Hematopoietic multipotent progenitor cell treated with erythropoietin and hydrocortisone succinate and interleukin-3 and kit ligand, for 4 days (in vitro differentiated cells): ENCODE measurements at places on chromosomes 7 and 10.

DNA sequence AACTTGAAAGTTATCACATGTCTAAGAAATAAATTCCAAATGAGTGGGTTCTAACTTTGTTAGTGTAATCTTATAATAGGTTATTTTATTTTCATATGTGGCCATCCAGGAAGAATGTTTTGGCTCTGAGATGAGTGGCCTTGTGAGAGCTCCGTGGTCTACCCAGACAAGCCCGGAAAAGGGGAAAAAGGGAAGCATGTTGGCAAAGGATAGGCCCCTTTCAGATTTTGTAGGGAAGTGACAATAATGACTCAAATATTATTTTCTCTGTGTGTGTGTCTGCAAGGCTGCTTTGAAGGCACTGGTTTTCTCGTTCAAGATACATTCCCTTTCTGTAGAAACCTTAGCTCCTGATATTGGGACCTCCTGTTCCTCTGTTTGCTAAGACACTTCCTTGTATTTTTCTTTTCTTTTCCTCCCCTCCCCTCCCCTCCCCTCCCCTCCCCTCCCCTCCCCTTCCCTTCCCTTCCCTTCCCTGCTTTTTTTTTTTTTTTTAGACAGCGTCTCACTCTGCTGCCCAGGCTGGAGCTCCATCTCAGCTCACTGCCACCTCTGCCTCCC lies 240.8 kb downstream of the LRMDA start:
- DNase-seq: no peak

- no peak for DNase-seq
Observed at GRCh38 chr10:52455098-52455497, 141.0 kb downstream of the DKK1 start.

GRCh38 chr10:91096274-91096673 lies 124.2 kb upstream of the PCGF5 start:
- DNase-seq: peak; percentile 44

- no peak for DNase-seq
Observed at GRCh38 chr10:109647627-109648026, 275.7 kb downstream of the XPNPEP1 start.

GRCh38 chr7:146665023-146665422 lies 548.4 kb downstream of the CNTNAP2 start:
- DNase-seq: no peak

GRCh38 chr7:110388457-110388856 lies 702.5 kb upstream of the LRRN3 start:
- DNase-seq: no peak

- DNase-seq: no peak
Observed at GRCh38 chr10:111801841-111802240, 381.7 kb downstream of the GPAM start.

DNA sequence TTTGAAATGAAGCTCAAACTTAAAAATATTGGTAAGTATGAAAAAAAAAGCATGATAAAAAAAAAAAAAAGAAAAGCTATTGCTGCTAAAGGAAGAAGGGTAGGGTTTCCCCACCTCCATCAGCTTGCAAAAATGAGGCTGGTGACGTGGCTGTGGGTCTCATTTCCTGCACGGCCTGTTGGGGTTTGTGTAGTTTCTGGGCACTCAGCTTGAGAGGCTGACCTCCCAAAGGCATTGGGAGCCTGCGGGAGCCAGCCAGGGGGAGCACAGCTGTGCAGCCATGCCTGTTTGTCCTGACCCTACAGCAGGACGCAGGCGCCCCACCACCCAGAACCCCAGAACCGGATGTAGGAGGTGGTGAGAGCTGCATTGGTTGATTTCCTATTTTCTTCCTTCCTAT lies 48.8 kb upstream of the CARD11 start:
- DNase-seq: peak; percentile 62

DNA sequence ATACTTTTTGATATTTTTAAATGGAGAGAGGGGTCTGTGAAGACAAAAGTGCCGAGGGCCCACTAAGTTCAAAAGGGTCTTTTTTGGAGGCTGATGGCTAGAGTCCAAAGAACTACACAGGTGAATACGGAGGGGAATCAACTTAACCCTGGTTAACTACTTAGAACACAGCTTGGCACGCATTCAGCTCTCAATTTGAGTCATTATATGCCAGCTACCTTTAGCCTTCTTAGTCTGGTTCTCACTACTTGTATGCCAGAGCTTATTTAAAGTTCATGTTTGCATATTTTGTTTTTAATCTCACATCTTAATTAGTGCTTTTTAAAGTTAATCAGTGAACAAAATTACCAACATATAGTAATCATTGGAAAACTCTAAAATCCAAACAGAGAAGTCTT lies 80.8 kb downstream of the VWDE start:
- no peak for DNase-seq

DNA sequence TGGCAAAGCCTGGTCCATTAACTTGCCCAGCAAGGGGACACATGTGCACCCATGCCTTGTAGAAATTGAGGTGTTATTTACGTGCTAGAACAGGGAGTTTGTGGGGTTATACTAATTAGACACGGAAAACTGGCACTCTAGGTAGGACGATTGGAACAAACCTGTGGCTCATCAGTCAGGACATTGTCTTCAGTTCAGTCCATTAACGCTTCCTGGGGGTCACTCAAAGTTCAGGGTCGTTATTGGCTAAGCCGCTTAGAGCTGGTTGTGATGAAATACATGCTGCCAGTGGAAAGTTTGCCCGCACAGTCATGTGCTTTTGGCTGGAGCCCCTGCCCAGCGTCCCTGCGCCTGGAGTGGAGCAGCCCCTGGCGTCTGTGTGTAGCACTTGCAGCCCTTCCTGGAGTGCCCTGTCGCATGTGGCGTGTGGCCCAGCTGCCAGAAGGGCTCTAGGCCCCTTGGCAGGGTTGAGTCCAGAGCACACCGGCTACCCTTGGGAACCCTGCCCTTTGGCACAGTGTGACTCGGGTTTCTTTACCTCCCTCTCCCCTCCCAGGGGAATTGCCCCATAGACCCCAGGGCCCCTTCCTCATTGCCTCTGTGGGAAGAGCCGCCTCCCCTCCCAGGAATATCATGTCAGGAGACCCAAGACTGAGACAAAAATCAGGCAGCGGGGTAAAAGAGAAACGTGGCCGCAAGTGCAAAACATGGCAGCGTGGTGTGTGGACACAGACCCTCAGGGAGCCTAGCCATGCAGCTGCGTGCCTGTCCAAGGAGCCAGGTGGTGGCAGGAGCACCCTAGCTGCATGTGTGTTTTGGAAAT lies 9.8 kb downstream of the ZNF775 start:
- peak; percentile 71 for DNase-seq

DNA sequence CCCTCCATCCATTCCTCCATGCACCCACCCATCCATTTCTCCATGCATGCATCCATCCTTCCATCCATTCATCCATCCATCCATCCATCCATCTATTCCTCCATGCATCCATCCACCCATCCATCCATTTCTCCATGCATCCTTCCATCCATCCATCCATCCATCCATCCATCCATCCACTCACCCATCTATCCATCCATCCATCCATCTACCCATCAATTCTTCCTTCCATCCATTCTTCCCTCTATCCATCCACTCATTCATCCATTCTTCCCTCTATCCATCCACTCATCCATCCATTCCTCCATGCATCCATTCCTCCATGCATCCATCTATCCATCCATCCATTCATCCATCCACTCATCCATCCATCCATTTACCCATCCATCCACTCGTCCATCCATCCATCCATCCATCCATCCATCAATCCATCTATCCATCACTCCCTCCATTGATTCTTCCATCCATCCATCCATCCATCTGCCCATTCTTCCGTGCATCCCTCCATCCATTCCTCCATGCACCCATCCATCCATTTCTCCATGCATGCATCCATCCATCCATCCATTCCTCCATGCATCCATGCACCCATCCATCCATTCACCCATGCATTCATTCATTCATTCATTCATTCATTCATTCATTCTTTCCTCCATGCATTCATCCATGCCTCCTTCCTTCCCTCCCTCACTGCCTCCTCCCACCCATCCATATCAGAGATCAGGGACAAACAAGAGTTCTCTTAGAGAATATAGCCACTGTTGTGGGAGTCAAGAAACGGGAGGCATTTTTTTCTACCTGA lies 22.2 kb downstream of the ELN start:
- no peak for DNase-seq

DNA sequence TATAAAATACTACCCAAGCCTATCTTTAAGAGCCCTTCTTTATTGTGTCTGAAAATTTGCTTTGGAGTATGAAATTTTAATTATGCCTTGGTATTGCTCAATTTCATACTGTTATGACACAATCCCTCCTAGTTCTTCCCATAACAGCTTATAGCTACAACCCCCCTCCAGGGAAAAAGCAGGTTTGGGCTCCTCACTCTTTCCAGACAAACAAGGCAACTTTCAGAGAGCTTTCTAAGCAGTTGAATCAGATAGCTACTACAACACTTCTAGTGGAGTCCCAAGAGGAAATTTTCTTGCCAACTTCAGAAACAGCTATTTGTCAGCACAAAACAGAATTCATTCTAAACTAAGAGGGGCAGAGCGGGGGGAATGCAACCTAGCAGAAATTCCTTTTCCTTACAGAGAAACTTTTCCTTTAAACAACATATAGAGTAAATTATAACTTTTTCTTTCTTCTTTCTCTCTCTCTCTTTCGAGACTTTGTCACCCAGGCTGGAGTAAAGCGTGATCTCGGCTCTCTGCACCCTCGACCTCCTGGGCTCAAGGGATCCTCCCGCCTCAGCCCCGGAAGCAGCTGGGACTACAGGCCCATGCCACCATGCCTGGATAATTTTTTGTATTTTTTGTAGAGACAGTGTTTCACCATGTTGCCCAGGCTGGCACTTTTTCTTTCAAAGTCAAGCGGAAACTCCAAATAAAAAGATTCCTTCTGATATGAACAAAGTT lies 26.0 kb upstream of the JMJD1C start:
- peak; percentile 10 for DNase-seq

DNA sequence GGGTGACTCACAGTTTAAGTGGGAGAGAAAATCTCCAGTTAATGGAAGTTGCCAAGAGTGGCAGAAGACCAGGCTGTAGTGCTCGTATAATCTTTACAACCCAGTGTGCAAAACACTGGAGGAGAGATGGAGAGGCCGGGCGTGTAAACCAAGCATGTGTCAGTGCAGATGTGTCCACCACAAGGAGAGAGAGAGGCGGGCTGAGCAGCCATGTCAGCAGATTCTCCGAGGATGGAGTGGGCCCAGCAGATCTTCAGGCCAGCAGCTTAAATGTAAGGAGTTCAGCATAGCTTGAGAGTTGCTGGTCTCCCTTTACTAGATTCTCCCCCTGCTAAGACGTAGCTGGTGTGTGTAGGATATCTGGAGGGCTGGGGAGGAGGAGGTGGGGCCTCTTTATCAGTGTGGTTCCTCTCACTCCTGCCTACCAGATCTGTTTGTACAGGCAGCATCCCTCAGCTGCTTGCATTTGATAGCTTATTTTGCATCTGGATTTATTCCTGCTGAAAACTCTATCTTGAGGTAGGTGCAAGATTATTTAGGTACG lies 13.7 kb downstream of the BPGM start:
- DNase-seq: peak; percentile 77

GRCh38 chr10:118672766-118673715 lies 77.6 kb upstream of the PRLHR start:
- DNase-seq: no peak

- no peak for DNase-seq
Observed at GRCh38 chr7:132083126-132083525, 493.1 kb downstream of the PLXNA4 start.

DNA sequence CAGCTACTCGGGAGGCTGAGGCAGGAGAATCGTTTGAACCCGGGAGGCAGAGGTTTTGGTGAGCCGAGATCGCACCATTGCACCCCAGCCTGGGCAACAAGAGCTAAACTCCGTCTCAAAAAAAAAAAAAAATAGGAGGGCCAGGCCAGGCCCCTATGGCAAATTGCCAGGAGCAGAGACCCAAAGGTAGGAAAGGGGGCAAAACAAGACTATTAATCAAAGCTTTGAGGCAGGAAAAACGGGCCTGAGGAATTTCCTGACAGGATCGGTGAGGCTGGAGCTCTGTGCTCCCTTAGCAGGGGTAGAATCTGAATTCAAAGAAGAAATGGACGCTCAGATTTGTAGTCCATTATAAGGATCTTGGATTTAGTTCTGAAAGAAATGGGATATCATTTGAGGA lies 2.8 kb upstream of the VOPP1 start:
- DNase-seq: no peak

DNA sequence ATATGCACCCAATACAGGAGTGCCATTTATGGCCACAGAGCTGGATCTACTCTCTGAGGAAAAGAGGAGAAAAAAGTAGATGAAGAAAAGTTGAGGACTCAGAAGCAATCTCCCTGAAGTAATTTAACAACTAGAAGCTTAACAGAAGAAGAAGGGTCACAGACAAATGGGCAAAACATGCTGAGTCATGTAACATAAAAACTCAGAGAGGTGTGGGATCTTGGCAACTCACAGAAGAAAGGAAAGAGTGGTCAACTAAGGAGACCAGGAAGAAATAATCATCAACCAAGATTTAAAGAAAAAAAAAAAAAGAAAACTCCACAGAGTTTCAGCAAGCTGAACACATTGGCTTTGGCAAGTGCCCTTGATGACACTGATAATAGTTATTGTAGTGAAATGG lies 51.8 kb upstream of the BET1 start:
- DNase-seq: no peak

DNA sequence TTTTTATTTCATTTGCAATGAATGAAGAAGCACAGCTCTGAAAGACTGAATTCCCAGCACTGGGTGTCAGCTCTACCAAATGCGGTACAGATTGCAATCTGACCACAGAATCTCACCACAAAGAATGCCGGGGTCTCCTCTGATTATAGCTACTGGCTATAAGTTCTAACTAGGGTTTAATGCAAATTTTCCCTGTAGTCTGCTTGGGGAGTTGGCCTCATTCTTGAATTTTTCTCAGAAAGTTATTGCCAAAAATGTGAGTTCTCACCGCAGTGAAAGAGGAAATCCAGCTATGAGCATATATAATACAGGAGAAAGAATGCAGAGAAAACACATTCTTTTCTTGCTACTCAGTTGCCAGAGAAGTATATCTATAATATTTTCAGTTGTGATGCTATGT lies 1255.7 kb upstream of the LRRTM3 start:
- DNase-seq: peak; percentile 75

GRCh38 chr7:31309407-31309806 lies 31.1 kb downstream of the NEUROD6 start:
- no peak for DNase-seq

DNA sequence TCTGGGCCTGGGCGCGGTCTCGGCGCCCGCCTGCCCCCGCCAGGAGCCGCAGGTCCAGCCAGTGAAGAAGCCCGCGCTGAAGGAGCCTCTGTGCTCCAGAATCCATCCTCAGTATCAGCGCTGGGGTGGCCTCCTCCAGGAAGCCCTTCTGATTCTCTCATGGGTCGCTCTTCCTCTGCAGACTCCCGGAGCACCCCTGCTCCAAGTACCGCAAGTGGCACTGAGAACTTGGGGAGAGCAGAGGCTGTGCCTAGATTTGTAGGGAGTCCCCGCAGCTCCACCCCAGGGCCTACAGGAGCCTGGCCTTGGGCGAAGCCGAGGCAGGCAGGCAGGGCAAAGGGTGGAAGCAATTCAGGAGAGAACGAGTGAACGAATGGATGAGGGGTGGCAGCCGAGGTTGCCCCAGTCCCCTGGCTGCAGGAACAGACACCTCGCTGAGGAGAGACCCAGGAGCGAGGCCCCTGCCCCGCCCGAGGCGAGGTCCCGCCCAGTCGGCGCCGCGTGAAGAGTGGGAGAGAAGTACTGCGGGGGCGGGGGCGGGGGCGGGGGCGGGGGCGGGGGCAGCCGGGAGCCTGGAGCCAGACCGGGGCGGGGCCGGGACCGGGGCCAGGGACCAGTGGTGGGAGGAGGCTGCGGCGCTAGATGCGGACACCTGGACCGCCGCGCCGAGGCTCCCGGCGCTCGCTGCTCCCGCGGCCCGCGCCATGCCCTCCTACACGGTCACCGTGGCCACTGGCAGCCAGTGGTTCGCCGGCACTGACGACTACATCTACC lies at the start of gene ALOX5:
ALOX5 (plus strand) TSS at position 641 of the 774 bp plus-strand sequence; CDS start at position 705, 64 bp downstream.
- DNase-seq: peak; percentile 72

GRCh38 chr7:85828614-85829013 lies 641.8 kb upstream of the SEMA3D start:
- DNase-seq: no peak
